ENCODE measurements at places on chromosomes 4 and X. TPM values are rescaled to one million over a fixed set of nuclear protein-coding genes. Genes with fewer than 3 reads are reported as not detected.

The CPZ gene
- total RNA-seq: 1.4 TPM

The TADA2B gene
- total RNA-seq: 20.8 TPM

The IQSEC2 gene
- total RNA-seq: 11.1 TPM

The USO1 gene
- total RNA-seq: 53.3 TPM

The CD99 gene
- 34.8 TPM for total RNA-seq

The GAK gene
- total RNA-seq: 46.8 TPM

The C4orf50 gene
- 19.4 TPM for total RNA-seq

The F8A1 gene
- 3.9 TPM for total RNA-seq

The PPP4R3C gene
- not detected for total RNA-seq

The COL25A1 gene
- 62.1 TPM for total RNA-seq

The GPC4 gene
- total RNA-seq: 2.8 TPM
